Psoas muscle (tissue), 8 donors: ENCODE measurements at places on chromosomes 3 and 15. TPM values are rescaled to one million over a fixed set of nuclear protein-coding genes. Genes with fewer than 3 reads are reported as not detected.

PLA1A gene
- total RNA-seq = 11.7 TPM

PCOLCE2 gene
- 1.5 TPM for total RNA-seq

DNA sequence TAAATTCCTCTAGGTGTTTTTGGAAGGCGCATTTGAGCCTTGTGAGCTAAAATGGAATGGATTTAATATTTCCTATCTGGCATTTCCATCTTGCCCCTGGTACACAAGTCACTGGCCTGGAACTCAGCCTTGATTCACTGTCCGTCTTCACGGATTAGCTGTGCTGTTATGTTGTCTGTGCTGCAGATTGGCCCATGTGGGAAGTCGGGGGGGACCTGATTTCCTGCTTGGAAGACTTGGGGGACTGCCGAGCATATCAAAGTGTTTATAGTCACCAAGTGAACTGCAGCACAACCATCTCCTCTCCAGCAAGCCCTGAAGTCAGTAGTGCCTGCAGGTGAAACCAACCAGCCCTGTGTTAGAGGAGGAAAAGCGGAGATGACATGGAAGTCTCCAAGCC is 12.2 kb downstream of the GHRL start:
- no peak overlapping the region for H3K4me3 ChIP-seq
- H3K4me1 ChIP-seq = no peaks in the 10 kb centered on the region
- no peak overlapping the region for H3K27ac ChIP-seq
- no peaks in the 10 kb centered on the region for H3K27me3 ChIP-seq
- no peak for DNase-seq
- H3K36me3 ChIP-seq = peaks cover 13% of the 10 kb centered on the region

DNA sequence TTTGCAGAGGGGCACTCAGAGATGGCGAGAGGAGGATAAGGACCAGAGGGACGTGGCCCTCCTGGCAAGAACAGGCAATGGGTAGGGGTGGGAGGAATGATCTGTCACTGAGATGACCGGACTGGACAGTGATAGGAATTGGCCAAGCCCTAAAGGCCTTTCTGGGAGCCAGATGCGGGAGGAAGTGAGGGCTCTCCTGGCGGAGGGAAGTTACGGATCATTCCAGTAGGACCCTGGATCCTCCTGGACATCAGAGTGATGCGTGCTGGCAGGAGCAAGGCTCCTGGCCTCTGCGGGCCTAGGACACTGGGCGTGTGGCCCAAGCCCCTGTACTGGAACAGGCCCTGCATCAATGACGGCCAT is 23.4 kb downstream of the KIF7 start:
- H3K27me3 ChIP-seq = no peaks in the 10 kb centered on the region
- DNase-seq = no peak
- H3K4me1 ChIP-seq = no peaks in the 10 kb centered on the region
- no peak overlapping the region for H3K27ac ChIP-seq

CCR8 gene
- total RNA-seq = not detected

- no peaks in the 10 kb centered on the region for H3K27me3 ChIP-seq
- H3K4me3 ChIP-seq = no peak overlapping the region
- no peak for DNase-seq
- H3K27ac ChIP-seq = no peak overlapping the region
- H3K36me3 ChIP-seq = no peaks in the 10 kb centered on the region
These were observed 319.1 kb downstream of the OXSM start for GRCh38 chr3:26108846-26109489.

- no peaks in the 10 kb centered on the region for H3K27me3 ChIP-seq
- peaks cover 8% of the 10 kb centered on the region for H3K36me3 ChIP-seq
- peak overlapping the region; percentile 76 for H3K4me3 ChIP-seq
- H3K27ac ChIP-seq = peak overlapping the region; percentile 83
These were observed 1.3 kb downstream of the SMC4 start for GRCh38 chr3:160400702-160401150.

DNA sequence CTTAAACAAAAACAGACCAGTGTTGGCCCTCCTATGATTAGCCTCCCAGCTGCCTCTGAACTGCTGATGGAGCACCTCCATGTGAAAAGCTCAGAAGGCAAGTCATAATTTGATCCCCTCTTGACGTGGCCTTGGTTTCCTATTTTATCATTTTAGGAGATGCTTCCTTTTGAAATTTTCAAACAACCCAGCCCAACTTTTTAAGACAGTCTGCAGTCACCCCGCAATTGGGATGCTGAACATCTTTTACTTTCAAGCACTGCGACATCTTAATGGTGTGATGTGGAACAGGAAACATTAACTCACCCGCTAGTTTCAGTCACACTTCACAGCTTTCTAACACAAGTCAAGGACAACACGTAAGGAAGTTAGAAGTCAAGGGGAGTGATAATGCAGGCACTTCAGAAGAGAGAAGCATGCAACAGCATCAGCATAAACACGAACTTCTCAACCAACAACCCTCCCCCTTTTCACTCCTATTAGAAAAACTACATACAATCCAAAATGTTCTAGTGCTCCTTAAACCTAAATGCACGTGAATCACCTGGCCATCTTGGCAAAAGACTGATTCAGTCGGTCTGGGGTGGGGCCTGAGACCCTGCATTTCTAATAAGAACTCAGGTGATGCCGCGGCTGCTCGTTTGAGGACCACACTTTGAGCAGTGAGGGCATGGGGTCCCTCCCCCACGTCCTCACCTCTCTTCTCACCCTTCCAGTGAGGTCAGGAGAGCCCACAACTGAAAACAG is 161.5 kb downstream of the FOXP1 start:
- no peak for DNase-seq
- no peak overlapping the region for H3K27ac ChIP-seq
- no peaks in the 10 kb centered on the region for H3K4me1 ChIP-seq
- no peaks in the 10 kb centered on the region for H3K27me3 ChIP-seq

GRCh38 chr3:632571-633170 is 436.1 kb downstream of the CHL1 start:
- no peak overlapping the region for H3K27ac ChIP-seq
- no peak for DNase-seq
- no peak overlapping the region for H3K4me3 ChIP-seq
- H3K4me1 ChIP-seq = no peaks in the 10 kb centered on the region

GRCh38 chr15:72737061-72737460 is 46.5 kb downstream of the ADPGK start:
- DNase-seq = no peak
- peaks cover 81% of the 10 kb centered on the region for H3K36me3 ChIP-seq
- H3K27ac ChIP-seq = no peak overlapping the region
- H3K4me1 ChIP-seq = no peaks in the 10 kb centered on the region
- no peak overlapping the region for H3K4me3 ChIP-seq
- H3K27me3 ChIP-seq = no peaks in the 10 kb centered on the region

- peak overlapping the region; percentile 85 for H3K4me3 ChIP-seq
- no peaks in the 10 kb centered on the region for H3K36me3 ChIP-seq
- DNase-seq = peak; percentile 72
These were observed 226.7 kb upstream of the C2CD4B start for GRCh38 chr15:62391641-62392262.

- H3K27me3 ChIP-seq = no peaks in the 10 kb centered on the region
- H3K36me3 ChIP-seq = no peaks in the 10 kb centered on the region
- peak; percentile 85 for DNase-seq
- H3K27ac ChIP-seq = peak overlapping the region; percentile 97
- peaks cover 75% of the 10 kb centered on the region for H3K4me1 ChIP-seq
These were observed 40.4 kb upstream of the LIMD1 start for GRCh38 chr3:45554006-45554666.

- no peak overlapping the region for H3K4me3 ChIP-seq
- no peaks in the 10 kb centered on the region for H3K36me3 ChIP-seq
- H3K27ac ChIP-seq = no peak overlapping the region
- no peaks in the 10 kb centered on the region for H3K27me3 ChIP-seq
These were observed 13.3 kb downstream of the ZNF280D start for GRCh38 chr15:56719774-56720555.

- no peak for DNase-seq
- H3K4me3 ChIP-seq = no peak overlapping the region
- no peaks in the 10 kb centered on the region for H3K4me1 ChIP-seq
- peaks cover 10% of the 10 kb centered on the region for H3K27me3 ChIP-seq
These were observed 119.0 kb upstream of the PROK2 start for GRCh38 chr3:71903936-71904335.

DNA sequence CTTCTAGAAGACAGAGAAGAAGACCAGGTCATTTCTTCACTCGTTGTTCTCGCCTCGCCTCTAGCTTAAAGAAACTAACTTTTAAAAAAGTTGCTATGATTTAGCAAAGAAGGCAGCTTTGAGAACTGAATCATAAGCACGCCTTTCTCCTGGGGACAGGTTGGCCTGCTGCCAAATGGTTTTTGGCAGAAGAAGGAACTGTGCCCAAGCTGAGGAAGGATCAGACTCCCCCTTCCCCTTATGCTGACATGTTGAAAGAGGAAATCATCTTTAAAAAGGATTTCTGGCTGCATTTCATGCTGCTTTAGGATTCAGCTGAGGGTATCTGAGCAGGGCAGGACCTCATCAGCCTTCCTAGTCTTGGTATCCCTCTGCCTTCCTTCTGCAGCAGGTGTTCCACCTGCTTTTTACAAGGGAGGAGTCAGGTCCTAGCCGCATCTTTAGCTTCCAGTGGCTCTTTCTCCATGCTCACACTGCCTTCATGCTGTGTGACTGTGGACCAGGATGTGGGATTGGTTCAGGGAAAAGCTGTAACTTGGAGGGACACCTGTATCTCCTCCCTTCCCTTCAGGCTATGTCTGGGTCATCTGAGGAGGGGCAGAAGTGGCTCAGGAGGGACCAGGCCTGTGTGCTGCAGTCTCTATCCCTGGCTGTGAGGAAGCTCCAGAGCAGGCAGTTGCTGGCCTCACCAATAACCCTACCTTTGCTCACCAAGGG is 34.1 kb upstream of the HACD2 start:
- no peak overlapping the region for H3K27ac ChIP-seq
- H3K27me3 ChIP-seq = no peaks in the 10 kb centered on the region
- DNase-seq = peak; percentile 72
- H3K4me1 ChIP-seq = no peaks in the 10 kb centered on the region

HAPLN3 gene
- total RNA-seq = 5.0 TPM

DNA sequence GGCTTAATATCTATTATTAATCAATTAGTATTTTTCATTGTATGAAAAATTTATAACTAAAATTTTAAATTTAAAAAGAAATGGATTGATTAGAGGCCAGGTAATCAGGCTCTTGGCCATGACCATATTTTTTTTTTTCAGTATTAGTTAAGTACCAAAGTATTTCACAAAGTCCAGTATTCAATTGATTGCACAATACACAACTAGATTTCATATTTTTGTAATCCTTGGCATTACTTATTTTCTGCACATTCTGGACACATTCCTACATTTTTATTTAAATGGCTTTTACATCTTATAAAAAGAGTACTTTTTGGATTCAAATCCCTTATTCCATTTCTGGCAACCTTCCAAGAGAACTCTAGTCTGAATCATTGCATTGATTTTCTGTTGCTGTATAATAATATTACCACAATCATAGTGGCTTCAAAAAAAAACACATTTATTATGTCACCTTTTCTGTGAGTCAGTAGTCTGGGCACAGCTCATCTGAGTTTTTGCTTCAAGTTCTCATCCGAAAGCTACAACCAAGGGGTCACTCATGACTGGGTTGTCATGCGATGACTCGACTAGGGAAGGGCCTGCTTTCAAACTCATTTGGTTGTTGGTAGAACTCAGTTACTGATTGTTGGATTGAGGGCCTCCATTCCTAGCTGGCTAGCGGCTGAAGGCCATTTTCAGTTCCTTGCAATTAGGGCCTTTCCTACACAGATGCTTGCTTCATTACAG is 90.7 kb downstream of the CNTN6 start:
- DNase-seq = no peak
- H3K4me3 ChIP-seq = no peak overlapping the region
- H3K27me3 ChIP-seq = no peaks in the 10 kb centered on the region
- H3K36me3 ChIP-seq = no peaks in the 10 kb centered on the region

GRCh38 chr15:35145336-35145735 is 60.2 kb upstream of the NANOGP8 start:
- H3K36me3 ChIP-seq = no peaks in the 10 kb centered on the region
- H3K27ac ChIP-seq = no peak overlapping the region
- H3K4me1 ChIP-seq = no peaks in the 10 kb centered on the region
- no peak overlapping the region for H3K4me3 ChIP-seq

DNA sequence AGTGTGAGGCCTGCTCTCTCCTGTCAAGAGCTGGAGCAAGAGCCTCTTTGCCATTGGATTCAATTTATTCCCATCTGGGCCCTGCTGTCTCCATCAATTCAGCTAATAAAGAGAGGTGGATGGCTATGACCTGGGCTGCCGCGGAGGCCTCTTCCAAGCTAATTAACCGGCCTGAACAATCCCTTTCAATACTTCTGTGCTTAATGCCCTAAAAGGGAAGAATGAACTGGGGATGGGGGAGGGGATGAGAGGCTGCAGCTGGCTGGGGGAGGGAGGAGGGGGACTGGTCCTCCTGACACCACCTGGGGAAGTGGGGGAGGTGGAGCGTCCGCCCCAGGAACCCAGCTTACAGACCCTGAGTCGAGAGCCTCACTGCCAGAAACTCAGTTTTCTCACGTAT is 33.4 kb upstream of the PRR23E start:
- DNase-seq = no peak
- H3K4me3 ChIP-seq = no peak overlapping the region
- H3K27me3 ChIP-seq = peaks cover 16% of the 10 kb centered on the region
- H3K4me1 ChIP-seq = no peaks in the 10 kb centered on the region

DNA sequence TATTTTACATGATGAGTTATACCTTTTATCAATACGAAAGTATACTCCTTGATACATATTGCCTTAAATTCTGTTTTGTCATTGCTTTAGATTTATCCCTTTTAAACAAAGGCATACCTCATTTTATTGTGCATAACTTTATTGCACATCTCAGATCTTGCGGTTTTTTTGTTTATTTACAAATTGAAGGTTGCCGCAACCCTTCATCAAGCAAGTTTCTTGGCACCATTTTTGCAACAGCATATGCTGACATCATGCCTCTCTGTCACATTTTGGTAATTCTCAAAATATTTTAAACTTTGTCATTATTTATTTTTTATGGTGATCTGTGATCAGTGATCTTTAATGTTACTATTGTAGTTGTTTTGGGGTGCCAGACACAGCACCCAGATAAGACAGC is 20.9 kb downstream of the SNRK start:
- H3K27ac ChIP-seq = no peak overlapping the region
- peaks cover 34% of the 10 kb centered on the region for H3K36me3 ChIP-seq
- peaks cover 13% of the 10 kb centered on the region for H3K4me1 ChIP-seq
- no peak for DNase-seq

GOLGA8O gene
- total RNA-seq = 1.4 TPM

- H3K4me3 ChIP-seq = no peak overlapping the region
- no peak overlapping the region for H3K27ac ChIP-seq
- DNase-seq = no peak
- H3K36me3 ChIP-seq = no peaks in the 10 kb centered on the region
These were observed 242.2 kb downstream of the SLCO3A1 start for GRCh38 chr15:92095693-92096092.

DUOX1 gene
- 0.94 TPM for total RNA-seq

DNA sequence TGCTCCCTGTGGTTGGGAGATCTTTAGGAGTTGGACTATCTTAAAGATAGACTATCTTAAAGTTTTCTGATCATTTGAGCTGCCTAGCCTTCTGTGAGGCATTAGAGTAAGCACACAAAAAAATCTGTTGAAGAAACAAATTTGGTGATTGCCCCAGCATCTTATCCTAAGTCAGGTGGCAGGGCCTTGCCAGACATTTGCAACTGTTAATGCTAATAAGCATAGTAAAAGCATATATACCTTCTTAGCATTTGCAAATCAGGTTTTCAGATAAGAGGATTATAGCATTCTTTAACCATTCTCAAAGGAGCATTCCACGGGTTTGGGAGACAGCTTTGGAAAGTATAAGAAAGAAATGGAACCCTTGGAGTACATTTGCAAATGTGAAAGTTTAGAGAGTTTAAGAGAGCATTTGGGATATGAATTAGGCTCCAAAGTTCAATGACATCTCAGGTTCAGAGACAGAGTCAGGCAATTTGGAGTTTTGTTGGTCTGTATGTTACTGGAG is 61.0 kb downstream of the SEMA6D start:
- no peaks in the 10 kb centered on the region for H3K36me3 ChIP-seq
- no peak for DNase-seq
- H3K27me3 ChIP-seq = no peaks in the 10 kb centered on the region
- H3K4me1 ChIP-seq = peaks cover 4% of the 10 kb centered on the region
